ENCODE measurements at places on chromosomes 7 and 10. TPM values are rescaled to one million over a fixed set of nuclear protein-coding genes. Genes with fewer than 3 reads are reported as not detected.

Gene NYAP1
- 2.2 TPM for total RNA-seq

Gene ACTL6B
- total RNA-seq: not detected

Gene ARHGEF5
- total RNA-seq: 0.45 TPM

Gene PTF1A
- total RNA-seq: not detected

Gene CD36
- 1.5 TPM for total RNA-seq

Gene LYZL1
- total RNA-seq: not detected

Gene HECW1
- not detected for total RNA-seq

Gene LRRC17
- 20.7 TPM for total RNA-seq

Gene HYAL4
- under 0.01 TPM for total RNA-seq

Gene GPR26
- not detected for total RNA-seq

Gene NODAL
- total RNA-seq: not detected

Gene SCIN
- total RNA-seq: 0.09 TPM

Gene SGCE
- total RNA-seq: 47.1 TPM

Gene OPALIN
- total RNA-seq: not detected

Gene CALHM3
- total RNA-seq: not detected

Gene MAP3K8
- 4.0 TPM for total RNA-seq

Gene WNT8B
- not detected for total RNA-seq

Gene TNS3
- total RNA-seq: 17.5 TPM

Gene OR6V1
- total RNA-seq: not detected

Gene TYW1B
- 9.4 TPM for total RNA-seq

Gene CDK6
- 20.2 TPM for total RNA-seq

Gene FGF8
- not detected for total RNA-seq

Gene OR2F1
- total RNA-seq: not detected

Gene ZNF248
- 6.8 TPM for total RNA-seq

Gene DBNL
- total RNA-seq: 138 TPM

Gene PPP1R17
- total RNA-seq: not detected

Gene BEND7
- 15.2 TPM for total RNA-seq

Gene TAS2R3
- total RNA-seq: 1.2 TPM

Gene MIOS
- total RNA-seq: 25.9 TPM

Gene KDM7A
- 4.8 TPM for total RNA-seq

Gene ANKRD30A
- not detected for total RNA-seq

Gene CYP26C1
- 0.47 TPM for total RNA-seq

Gene CAMK2B
- 3.1 TPM for total RNA-seq

Gene ABCC2
- total RNA-seq: 1.0 TPM

Gene CRPPA
- total RNA-seq: 0.85 TPM

Gene AKR1E2
- total RNA-seq: 7.1 TPM

Gene INMT
- 0.28 TPM for total RNA-seq

Gene FXYD4
- total RNA-seq: not detected

Gene INHBA
- 4.5 TPM for total RNA-seq

Gene C10orf71
- total RNA-seq: under 0.01 TPM

Gene IL6
- 16.7 TPM for total RNA-seq

Gene SH2D4B
- 0.09 TPM for total RNA-seq

Gene LIPJ
- total RNA-seq: not detected

Gene NUTM2D
- total RNA-seq: 0.81 TPM

Gene MKI67
- 8.1 TPM for total RNA-seq

Gene PAX2
- total RNA-seq: not detected

Data from endothelial cell of coronary artery (primary cell).